Amygdala (tissue), 56 donors: ENCODE measurements at places on chromosomes 12 and 14.

DNA sequence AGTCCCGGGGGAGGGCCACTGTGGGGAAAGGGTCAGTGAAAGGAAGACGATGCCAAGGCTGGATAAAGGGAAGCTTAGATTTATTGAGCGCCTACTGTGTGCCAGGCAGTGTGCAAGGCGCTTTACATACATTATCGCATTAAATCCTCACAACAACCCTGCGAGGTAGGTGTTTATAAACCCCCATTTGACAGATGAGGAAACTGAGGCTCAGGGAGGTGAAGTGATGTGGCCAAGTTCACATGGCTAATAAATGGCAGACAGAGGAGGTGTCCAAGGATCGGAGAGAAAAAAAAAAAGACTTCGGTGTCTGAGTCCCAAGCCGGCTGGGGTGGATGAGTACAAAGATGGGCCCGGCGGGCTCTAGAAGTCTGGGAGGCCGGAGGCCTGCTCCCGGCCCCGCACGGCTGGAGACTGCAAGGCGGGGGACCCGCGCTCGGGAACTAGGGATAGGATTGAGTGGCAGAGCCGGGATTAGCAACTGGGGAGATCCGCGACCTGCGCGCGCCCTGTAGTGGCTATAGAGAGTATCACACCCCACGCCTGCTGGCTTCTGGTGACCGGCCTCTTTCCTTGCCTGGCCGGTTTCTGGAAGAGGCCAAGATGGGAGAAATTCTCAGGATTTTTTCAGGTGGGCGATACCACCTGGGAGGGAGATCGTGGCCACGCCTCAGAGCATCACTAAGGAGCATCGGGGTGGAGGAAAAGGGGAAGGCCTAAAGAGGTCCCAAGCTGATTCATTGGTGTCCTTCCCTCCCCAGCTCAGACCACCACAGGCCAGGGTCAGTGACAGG, 3.9 kb downstream of the DDN start:
- DNase-seq, result peak; percentile 44

- DNase-seq, result no peak
These were observed 577.0 kb upstream of the TBX3 start for GRCh38 chr12:115260762-115261675.

DNA sequence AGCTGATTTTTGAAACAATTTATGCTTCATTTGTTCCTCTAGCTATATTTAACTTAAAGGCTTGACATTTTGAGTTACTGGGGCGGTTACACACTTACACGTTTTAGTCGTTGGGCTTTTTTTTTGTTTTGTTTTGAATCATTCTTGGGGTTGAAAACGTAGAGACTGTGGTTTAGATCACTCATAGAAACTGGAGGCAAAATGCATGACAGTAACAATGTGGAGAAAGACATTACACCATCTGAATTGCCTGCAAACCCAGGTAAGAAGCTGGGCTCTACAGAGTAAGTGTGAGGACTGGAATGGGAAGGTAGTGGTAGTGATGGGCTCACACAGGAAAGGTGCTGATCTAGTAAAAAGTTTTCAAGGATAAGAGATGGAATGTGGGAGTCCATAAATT, at the start of gene CLEC2D:
Gene CLEC2D (plus strand): TSS at position 180 of the 400 bp plus-strand sequence. CDS start 22 bp downstream, at position 202.
- no peak for DNase-seq

- no peak for DNase-seq
These were observed 13.7 kb downstream of the ZBTB1 start for GRCh38 chr14:64518229-64518628.

DNA sequence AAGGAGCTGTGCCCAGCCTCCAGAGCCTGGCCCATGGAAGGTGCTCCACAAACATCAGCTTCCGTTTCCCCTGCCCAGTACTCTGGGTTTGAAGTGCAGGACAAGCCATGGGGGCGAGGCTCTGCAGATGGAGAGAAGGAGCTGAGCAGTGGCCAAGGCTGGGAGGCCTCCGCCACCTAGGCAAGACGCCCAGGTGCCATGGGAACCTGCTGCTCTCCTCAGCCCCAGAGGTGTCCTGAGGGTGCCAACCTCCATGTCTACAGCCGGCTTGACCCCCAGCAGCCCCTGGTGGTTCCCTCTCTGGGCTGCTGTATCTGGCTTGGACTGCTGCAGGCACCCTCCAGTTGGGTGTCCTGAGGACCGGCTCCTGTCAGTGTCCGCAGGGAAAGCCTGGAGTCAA, 12.4 kb downstream of the KRT71 start:
- DNase-seq, result no peak

- no peak for DNase-seq
These were observed 42.5 kb downstream of the CCDC88C start for GRCh38 chr14:91374879-91375702.

DNA sequence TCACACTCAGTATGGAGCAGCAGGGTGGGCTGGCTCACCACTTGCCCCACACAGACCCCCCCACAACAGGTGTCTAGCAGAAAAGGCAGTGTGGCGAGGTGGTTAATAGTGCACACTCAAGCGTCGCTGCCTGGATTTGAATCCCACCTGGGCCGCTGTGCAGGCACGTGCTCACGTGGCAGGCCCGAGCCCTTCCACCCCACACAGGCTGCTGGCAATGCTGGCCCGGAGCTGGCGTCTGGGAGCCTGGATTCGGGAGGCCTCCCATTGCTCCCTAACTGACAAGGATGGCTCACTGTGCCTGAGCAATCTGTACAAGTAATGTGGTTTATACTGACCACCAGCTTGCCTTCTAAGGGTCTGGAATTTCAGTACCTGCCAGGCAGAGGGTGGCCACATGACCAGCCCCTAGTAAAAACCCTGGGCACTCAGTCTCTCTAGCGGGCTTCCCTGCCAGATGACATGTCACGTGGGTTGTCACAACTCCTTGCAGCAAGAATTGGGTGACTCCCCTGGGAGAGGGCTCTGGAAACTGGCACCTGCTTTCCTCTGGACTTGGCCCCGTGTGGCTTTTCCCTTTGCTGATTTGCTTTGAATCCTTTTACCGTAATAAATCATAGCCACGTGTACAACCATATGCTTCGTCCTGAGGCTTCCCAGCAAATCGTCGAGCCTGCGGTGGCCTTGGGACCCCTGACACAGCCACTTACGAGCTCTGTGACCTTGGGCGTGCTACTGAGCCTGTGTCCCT, 72.8 kb downstream of the SCARB1 start:
- no peak for DNase-seq

DNA sequence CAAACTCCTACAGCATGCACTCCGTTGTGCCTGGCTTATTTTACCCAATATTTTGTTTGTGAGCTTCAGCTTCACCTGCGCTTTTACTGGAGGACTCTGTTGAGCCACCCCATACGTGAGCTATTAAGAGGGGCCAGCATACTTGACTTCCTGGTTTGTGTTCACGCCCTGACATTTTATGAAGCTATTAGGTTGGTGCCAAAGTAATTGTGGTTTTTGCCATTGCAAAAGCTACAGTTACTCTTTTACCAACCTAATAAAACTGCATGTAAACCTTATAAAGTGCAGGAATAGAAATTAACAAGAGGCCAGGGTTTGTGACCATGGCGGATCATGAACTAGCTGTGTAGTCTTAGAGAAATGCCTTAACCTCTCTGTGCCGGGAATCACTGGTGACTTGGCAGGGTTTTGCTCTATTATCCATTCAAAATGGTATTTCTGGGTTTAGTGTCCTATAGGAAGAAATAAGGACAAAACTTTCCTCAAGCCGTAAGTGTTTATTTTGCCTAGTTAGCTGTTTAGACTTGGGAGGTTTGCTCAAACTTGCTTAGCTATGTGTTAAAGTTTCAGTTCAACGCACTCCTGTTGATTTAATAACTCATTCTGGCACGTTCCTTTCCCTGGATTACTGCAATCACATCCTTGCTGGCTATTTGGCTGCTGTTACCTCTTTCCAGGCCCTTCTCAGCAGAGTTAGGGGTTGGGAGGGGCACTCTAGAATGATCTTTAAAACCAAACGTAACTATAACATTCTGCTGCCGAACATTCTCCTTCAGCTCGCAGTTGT, 1027.6 kb downstream of the BCL11B start:
- DNase-seq, result no peak

DNA sequence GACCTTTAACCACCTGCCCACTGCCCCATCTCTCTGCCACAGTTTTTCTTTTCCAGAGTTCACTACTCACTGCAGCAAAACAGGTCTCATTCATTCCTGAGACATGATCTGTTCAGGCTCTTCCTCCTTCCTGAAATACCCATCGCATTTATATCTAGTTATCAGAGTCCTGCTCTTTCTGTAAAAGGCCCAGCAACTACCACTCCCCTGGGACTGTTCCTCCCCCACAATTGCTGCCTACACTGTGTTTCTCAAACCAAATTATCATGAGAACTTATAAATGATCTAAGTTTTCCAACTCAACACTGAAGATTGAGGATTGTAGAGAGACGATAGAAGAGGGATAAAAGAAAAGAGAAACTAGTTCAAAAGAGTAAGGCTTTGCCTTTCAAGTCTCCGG, 40.8 kb upstream of the EPS8 start:
- no peak for DNase-seq

DNA sequence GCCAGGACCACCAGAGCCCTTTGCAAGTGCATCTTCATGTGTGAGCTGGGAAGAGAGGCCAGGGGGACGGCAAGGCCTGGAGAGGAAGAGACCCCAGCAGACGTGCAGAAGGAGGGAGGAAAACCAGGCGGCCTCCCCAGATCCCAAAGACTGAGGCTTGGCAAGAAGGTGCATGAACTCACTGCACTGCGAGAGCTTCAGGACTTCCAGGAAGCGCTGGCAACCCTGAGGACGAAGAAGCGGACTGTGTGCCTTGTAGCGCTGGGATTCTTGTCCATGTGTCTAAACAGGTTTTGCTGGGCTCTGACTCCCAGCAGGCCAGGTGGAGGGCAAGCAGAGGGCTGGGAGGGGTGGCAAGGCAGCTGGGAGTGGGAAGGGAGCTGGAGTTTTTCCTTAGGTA, 939 bp downstream of the TGFB3 start:
- DNase-seq, result no peak

DNA sequence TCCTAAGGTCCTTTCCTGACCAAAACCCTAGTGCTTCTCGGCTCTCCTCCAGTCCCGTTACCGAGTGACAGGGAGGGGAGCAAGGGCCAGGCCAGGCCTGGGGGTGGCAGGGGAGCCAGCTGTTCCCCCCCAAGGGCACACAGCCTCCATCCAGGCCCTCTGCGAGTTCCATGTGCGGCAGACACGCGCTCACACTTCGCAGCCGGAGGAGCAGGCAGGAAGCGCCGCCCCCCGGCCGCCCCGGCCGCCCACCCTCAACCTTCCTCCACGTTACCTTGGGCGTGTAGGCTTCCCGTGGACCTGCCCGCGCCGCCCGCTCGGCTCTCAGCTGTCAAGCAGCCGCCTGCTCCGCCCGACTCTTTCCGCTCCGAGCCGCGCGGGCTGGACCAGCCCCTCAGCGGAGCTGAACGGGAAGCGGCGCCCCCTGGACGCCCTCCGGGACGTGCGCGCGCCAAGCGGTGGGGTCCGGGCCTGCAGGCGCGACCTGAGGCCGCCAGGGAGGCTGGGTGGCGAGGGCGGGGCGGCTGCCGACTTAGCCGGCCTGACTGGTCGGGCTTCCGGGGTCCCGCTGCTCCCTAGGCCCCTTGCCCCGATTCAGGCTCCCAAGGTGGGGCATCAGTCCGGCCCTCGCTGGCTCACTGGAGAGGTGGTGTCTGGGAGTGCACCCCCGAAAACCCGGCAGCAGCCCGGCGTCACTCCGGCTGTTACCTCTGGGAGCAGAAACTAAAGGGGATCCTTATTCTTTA, at the start of gene CRACR2A:
Gene CRACR2A (minus strand): TSS at position 369 of the 746 bp plus-strand sequence. CDS start 56,110 bp downstream, outside the sequence.
- DNase-seq, result no peak

DNA sequence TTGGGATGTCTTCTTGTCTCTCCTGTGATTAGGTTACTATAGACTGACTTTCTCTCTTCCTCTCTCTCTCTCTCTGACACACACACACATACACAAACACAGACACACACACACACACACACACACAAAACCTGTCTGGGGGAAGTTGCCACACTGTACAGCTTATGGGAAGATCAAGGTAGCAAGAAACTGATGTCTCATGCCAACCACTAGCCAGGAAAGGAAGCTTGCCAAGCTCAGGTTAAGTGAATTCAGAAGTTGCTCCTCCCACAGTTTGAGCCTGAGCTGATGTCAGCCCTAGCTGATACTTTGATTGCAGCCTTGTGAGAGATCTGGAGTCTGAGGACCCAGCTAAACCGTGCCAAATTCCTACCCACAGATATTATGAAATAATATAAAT, 67.1 kb downstream of the PPFIA2 start:
- no peak for DNase-seq

DNA sequence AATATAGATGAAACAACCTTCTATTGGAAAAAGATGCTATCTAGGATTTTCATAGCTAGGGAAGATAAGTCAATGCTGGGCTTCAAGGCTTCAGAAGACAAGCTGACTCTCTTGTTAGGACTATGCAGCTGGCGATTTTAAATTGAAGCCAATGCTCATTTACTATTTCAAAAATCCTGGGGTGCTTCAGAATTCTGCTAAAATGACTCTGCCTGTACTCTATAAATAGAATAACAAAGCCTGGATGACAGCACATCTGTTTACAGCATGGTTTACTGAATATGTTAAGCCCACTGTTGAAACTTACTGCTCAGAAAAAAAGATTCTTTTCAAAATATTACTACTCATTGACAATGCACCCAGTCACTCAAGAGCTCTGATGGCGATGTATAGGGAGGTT, 155.1 kb downstream of the PIK3C2G start:
- no peak for DNase-seq

DNA sequence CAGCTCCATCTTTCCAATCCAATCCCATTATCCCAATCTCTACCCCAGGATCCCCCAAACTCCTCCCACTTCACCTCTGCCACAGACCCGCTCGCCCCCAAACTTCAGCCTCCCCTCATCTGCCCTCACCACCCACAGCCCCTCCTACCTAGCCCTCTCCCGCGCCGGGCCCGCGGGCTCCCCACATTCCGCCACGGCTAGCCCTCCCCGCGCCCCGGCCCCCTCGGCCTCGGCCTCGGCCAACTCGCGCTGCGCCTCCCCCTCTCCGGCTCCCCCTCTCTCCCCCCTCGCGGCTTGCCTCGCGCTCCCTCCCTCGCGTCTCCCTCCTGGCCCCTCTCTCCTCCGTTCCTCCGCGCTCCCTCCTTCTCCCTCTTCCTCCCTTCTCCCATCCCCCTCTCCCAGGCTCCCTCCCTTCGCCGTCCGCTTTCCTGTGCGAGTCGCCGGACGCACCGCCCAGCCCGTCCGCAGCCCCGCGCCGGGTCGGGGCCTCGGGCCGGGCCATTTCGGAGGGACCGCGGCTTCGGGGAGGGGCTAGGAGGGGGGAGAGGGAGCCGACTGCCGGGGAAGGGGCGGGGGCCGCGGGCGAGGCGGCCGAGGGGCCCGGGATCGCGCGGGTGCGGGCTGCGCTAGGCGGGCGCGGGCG, at the start of gene ATN1:
Gene ATN1 (plus strand): TSS at position 581 of the 643 bp plus-strand sequence. CDS start 6,043 bp downstream, outside the sequence.
- DNase-seq, result peak; percentile 80
